ENCODE measurements at places on chromosomes 5 and 9.
A peak's percentile ranks its signal among the peaks of the same experiment; 100 is the strongest.

GRCh38 chr5:132138260-132138659 lies 64.7 kb downstream of the CSF2 start:
- DNase-seq = no peak

- DNase-seq = no peak
These were observed 133.0 kb upstream of the IQGAP2 start for GRCh38 chr5:76269932-76270610.

DNA sequence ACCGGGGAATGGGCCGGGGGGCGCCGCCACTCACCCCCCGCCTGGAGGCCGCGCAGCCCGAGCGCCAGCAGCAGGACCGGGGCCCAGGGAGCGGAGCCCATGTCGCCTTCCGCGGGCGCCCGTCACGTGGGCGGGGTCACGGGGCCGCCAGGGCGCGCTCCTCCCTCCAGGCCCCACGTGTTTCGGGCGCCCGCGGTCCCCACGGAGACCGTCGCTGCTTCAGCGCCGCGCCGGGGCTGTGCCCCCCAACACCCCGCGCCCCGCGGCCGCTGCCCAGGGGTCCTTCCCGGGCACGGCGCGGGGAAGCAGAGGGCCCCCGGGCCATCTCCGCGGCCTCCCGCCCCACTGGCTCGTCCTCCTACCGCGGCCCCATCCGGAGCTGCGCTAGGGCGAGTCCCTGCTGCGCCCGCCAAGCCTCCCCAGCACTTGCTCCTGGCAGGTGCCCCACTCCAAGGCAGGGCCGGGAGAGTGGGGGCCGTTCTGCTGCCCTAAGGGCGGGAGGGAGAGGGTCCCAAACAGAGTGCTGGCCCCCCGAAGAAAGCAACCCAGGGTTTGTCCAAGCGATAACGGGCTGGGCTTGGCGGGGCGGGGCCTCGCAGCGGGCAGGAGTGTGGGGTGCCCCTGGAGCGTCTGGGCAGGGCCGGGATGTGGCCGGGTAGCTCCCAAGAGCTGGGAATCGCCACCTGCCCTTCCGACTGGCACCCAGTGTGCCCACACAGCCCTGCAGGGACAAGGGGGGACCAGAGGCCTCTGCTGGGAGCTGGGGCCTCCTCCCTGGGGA lies at the start of gene DPP7:
Gene DPP7 (minus strand): TSS at position 121 of the 781 bp plus-strand sequence. CDS start 20 bp downstream, at position 101.
- no peak for DNase-seq

DNA sequence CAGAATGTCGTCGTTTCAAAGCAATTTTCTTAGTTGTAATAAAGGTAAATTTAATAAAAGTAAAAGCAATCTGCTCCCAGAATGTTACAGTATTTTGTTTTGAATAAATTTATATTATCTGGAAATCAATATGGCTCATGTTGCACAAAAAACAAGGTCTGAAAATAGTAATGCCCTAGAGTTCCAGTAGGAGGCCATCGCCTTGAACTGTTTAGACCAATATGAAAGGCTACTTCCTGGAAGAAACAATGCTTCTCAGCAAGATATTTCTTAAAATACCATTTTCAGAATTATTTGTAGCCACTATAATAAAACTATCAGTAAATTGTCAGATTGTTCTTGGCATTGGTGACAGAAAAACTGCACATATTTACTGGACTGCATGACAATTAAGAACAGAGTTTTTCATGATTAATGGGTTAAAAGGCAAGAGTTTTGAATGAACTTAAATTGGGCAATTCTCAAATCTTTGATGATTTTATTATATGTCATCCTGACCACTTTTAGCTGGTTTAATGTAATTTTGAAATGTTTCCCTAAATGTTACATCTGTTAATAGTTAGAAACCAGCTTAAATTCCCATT lies 153.2 kb downstream of the COMMD10 start:
- no peak for DNase-seq

DNA sequence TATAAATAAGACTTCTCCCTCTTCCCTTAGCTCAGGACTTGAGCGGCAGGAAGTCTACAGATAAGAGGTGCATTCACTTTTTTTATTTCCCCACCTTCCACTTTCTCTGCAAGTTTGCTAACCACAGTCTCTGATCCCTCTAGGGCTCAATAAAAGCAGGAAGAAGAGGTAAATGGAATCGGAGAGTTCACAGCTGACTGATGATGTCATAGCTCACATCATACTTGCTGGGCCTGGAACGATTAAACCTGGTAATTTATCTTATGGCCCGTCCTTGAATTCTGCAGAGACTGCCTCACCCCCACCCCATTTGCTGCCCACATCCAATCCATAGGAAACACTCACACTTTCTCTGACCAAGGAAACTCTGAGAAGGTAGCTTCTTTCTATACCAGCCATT lies 62.9 kb downstream of the DRD1 start:
- DNase-seq = no peak

DNA sequence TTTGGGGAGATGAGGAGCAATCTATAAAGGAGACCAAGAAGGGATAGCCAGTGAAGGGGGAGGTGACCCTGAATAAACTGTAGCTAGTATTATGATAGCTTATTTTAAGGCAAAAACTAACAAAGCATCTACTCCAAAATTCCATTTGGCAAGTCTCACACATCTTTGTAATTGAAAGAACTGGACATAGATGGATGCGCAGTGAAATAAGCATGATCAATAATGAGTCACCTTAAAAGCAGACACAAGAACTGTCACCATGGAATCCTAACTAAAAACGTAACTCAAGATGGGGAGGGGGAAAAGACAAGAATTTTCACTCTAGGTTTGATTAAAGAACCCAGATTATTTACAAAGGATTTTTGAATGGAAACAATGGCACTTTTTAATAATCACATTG lies 164.5 kb downstream of the MED27 start:
- DNase-seq = no peak

DNA sequence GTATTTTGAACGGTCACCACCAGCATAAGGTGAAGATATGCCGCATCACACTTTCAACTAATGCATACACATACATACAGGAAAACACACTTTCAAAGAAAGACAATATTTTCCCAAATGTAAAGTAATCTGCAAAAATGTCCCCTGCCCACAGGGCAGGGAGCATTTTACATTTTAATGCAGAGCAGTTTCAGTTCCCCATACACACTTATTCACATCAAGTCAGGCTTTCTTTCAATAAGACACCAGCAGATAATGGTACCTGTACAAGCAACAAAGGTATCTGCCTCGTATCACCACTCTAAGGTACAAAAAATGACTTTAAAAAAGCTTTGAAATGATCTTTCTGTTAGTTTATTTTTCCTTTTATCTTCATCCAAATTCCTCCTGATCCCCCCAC lies 247.1 kb upstream of the CCNG1 start:
- DNase-seq = no peak

DNA sequence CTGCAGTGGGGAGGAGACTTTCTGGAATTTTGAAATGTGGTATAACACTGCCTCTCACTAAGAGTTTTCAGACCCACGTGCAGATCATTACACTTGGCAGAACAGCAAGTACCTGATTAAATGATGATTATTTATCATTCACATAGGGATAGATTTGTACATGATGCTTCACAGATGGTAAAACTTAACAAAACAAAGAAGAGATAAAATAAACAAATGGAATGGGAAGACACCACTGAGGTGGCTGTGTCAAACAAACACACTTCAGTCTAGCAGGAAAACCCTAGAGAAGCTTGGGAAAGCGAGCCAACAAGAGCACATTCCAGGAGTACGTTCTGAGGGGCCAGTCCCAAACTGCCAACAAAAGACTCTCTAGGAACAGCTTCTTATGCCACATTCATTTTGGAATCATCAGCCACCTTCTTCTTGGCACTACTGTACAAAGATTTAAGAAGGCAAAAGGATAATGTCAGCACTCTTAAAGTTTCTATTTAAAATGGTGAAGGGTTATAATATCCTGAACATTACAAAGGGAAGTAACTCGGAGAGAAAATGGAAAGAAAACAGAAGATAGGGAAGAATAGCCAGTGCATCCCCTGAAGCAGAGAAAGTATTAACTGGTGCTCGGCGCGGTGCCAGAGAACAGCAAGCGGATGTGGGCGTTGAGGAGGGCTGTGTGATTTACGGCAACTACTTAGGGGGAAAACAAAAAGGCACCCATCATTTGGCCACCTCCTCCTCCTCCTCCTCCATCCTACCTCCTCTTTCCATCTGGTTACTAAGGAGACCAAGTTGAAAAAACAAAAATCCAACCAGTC lies 1.6 kb downstream of the MED27 start:
- DNase-seq = no peak

DNA sequence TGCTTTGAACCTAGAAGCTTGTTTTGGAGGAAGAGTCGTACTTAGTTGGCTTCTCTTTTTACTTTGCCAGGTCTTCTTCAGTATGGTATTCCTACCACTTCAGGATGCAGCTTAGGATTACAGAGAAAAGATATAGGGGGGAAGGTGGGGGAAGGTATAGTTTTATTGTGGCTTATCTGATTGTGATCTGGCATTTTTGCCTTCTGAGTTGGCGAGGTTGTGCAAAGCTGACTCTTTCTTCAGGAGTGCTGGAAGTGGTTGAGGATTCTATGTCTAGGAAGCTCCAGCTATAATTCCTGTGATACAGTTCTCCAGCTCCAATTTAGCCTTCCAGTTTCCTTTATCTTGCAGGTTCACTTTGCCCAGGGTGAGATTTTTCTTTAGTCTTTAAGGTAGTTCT lies 7.0 kb downstream of the CDC42SE2 start:
- DNase-seq = no peak

DNA sequence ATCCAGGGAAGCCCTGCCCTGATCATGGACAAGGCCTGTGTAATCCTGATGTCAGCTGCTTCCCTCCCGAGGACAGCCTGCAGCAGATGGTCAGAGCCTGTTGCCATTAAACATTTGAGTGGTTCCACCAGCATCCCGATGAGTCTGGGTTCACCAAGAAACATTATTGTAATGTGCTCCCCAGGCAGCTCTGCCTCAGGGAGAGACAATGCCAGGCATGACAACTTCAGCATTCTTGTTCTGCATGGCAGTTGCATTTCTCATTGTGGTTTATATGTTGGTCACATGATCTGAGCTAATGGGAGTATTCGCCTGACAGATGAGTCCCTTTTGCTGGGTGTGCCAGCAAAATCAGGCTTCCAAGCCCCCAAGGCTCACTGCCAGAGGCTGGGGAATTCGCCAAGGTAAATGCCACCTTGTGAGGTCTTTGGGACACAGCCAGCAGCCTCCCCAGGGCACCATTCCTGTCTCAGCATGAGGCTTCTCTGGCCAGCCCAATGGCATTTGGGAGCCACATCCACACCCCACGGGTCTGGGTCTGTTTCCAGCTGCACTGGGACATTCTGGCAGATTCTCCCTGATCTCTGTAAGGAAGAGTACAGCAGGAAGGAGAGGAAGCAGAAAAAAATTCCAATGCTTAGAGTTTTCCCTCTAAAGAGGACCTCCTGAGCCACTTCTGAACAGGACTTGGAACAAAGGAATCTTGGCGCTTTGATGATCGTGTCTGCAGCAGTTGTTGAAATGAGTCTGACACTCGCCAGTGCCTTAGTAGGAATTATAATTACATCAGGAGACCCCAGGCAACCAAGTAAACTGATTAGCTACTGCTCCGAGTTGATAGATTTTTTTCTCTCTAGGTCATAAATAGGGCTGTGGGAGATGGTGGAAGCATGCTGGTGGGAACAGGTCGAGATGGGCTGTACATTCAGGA lies 18.7 kb downstream of the KCNIP1 start:
- peak; percentile 83 for DNase-seq

GRCh38 chr9:108213511-108213910 lies 642.3 kb downstream of the ACTL7B start:
- no peak for DNase-seq

DNA sequence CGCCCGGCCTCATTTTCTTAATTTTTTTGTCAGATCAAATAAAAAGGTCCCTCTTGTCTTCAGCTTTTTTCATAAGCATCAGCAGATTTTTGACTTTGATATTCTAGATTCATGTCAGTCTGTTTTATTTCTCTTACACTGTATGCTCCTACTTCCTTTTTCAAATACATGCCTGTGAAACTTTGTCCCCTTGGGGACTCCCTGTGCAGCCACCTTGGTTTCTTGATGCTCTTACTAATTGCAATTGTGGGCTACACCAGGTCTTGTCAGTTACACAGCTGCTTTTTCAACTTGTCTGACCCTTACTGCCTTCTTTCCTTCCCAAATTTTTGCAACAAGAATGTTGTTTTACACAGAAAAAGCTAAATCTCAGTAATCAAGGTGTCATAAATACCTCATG lies 238.2 kb upstream of the KCNN2 start:
- DNase-seq = peak; percentile 45

DNA sequence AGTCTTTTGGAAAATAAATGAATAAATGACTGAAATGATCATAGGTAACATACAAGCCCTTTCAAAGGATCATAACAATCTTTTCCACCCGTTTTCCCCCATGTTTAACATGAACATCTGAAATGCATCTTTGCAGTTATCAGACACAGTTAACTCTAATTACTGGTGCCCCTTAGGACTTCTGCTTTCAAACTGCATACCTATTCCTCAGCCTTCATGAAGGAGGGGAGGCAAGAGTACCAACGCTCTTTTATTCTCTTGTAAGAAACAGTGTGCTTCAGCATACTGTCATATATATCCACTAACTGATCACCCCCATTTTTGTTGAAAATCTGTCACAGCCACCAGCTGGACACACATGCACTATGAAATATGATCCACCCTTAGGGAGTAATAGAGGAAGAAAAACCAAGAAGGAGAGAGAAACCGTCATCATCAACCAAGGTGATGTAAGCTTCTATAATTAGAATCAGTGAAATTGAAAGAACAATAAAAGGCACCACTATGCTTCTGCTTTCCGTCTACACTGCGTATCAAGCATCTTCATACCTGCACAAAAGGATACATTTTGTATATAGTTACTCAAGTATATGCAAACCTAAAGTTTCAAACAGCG lies 98.7 kb downstream of the RAPGEF6 start:
- DNase-seq = peak; percentile 32

DNA sequence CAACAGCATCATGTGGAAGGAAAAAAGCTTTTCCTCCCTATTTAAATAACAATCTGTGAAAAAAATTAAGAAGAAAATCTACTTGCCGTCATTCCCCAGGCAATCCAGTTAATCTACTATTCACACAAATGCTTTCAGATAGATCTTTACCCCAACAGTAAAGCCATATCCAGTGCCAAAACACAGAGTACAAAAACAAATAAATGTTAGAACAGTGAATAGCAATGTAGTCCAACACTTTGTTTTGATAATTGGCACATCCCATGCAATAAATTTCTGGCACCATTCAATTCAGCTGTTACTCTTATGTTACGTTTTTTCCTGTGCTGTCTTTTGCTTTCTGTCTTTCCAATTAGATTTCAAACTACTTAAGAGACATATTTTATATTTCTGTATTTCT lies 2245.5 kb upstream of the WWC1 start:
- no peak for DNase-seq

- DNase-seq = no peak
These were observed 64.9 kb downstream of the MARCHF3 start for GRCh38 chr5:126965487-126965886.

- peak; percentile 41 for DNase-seq
These were observed 244.1 kb downstream of the ADGRV1 start for GRCh38 chr5:90802474-90803317.

DNA sequence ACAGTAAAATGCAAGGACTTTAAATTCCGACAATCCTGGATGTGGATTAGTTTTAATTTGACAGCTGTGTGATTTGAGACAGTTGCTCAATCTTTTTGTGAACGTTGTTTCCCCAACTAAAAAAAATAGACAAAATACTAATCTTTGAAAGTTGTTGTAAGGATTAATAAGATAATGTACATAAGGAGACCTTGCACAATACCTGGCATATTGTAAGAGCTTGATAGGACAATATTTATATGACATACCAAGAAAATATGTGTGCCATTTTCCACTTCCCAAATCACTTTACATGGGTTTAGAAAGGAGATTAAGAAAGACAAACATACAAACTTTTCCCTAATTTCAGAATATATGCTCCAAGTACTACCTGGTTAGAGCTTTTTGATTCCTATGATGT lies 25.3 kb downstream of the ARRDC3 start:
- no peak for DNase-seq
